ENCODE measurements at places on chromosomes 16 and 17. TPM values are rescaled to one million over a fixed set of nuclear protein-coding genes. Genes with fewer than 3 reads are reported as not detected.

DNA sequence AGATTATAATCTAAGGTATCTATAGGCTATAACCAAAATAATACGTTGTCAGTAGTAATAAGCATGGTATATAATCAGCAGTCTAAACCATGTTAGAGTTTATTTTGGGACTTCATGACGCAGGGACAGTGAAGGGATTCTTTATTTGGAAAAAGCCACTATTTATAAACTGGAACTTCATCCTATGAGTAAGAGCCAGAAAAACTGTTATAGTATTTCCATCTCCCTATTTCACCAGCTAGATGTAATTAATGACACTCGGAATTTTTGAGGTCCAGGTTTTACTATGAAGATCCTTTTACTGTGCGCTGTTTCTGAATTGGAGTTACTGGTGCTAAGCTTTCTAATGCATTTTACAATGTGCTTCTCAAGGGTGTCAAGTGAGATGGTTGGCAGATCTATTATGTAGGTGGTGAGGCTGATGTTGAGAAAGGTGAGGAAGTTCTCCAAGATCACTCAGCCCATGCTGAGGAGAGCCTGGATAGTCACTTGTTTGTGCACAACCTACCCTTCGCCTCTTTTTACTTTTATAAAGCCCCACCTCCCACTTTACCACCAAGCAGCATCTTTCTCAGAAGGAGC lies 149.3 kb downstream of the MSI2 start:
- DNase-seq: no peak

DNA sequence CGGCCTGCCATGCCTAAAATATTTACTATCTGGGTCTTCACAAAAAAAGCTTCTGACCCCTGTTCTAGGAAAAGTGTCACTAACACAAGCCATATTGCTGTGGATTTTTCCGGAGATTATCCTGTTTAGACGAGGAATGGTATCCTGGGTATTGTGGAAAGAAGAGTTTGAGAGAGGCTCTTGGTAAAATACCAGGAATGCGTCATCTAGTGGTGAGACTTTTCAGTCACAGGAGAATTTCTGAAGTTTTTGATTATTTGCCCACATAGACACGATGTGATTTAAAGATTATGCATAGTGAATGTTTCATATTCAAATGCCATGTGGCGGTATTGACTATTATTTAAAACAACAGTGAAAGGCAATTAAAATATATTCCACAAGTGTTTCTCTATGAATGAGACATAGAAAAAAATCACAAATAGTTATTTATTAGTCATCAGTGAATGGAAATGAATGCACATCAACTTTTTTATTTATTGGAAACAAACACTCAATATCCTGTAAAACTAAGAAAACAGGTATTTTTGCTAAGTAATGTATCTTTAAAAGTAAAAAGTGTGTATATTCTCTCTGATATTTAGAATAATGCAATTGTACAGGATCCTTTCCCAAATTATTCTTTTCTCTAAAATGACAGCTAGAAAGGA lies 7.8 kb downstream of the KRT28 start:
- peak; percentile 4 for DNase-seq

DNA sequence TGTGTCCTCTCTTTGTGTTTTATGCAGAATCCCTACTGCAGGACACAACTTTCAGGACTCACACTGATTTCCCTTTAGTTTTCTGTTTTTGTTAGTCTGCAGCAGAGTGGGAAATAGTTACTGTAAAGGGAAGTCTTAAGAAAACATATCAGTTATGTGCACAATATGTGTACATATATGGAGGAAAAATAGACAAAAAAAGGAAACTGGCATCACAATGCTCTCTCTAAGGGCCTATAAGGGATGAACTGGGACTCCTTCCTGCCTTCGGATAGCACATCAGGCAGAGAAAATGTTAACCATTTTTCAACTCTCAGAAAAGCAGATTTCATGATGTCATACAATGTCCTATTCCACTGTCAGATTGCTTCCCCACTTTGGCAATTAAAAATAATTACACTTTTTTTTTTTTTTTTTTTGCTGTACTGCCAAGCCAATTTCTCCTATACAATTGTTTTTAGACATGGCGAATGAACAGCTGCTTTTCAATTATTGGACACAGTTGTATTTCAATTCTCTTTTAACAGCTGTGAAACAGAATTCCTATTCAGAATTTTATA lies 112.5 kb upstream of the KCNJ16 start:
- no peak for DNase-seq

DNA sequence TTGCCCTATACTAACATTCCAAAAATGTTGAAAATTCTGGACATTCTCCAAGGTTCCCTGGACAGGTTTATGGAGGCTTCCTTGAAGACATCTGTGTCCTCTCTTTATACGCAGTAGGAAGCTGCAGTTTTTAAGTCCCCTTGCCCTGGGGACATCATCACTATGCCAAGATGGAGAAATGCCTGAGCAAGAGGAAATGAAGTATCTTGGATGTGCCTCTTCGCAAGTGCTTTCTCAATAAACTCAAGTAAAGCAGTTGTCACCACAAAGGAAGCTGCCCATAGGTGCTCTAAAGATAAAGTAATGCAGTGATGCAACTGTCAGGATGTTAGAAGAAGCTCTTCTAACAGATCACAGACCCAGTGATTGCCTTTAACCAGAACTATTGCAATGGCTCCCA lies 71.0 kb downstream of the CDYL2 start:
- no peak for DNase-seq

DNA sequence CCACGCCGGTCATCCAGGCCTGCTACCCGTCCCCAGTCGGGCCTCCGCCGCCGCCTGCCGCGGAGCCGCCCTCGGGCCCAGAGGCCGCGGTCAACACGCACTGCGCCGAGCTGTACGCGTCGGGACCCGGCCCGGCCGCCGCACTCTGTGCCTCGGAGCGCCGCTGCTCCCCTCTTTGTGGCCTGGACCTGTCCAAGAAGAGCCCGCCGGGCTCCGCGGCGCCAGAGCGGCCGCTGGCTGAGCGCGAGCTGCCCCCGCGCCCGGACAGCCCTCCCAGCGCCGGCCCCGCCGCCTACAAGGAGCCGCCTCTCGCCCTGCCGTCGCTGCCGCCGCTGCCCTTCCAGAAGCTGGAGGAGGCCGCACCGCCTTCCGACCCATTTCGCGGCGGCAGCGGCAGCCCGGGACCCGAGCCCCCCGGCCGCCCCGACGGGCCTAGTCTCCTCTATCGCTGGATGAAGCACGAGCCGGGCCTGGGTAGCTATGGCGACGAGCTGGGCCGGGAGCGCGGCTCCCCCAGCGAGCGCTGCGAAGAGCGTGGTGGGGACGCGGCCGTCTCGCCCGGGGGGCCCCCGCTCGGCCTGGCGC lies 2.4 kb downstream of the HIC1 start:
- no peak for DNase-seq

- no peak for DNase-seq
Observed at GRCh38 chr16:50402298-50402895, 33.6 kb upstream of the BRD7 start.

- DNase-seq: no peak
Observed at GRCh38 chr17:66301367-66301863, 998 bp upstream of the PRKCA start.

DNA sequence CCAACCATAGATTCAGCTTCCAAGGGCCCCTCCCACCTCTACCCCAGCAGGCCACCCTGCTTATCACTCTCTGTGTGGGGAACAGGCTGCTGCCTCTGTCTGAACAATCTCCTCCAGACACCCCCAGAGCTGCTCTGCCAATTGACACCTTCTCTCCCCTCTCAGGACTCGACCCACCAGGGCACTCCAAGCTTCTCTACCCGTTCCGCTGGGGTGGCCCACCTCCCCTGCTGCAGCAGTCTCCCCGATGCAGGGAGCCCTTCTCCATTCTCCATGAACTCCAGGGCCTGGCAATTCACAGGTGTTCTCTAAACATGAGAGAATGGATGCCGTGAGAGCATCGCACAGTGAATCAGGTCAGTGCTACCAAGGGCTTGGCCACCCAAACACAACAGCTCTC lies 28.3 kb upstream of the FAAP100 start:
- DNase-seq: no peak

DNA sequence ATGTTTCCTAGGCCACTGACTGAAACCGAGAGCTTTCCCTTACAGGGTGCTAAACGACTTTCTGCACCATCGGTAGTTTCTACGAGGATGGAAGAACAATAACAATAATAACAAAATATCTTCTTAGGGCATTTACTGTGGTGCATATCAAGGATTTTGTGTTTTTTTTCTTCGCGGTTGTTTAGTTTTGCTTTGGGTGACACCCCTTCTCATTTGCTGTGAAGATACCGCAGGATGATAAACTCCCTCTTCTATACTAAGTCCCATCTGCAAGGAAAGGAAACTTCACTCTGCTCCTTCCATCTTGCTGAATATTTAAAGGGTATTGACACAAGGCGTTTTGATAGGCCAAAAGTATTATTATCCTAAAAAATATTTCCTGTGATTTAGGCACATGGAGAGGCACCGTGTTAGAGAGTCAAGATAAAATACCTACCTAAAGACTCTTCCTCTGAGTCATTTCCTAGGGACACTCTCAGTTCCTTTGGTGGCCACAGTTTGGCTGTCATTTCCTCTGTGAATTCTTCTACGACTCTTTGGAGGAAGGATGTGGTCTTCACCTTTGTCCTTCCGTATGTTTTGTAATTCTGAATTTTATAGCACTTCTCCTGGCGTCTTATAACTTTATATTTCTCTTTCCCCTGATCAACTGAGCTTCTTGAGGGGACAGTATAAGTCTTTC lies 318.8 kb downstream of the CDH13 start:
- no peak for DNase-seq

DNA sequence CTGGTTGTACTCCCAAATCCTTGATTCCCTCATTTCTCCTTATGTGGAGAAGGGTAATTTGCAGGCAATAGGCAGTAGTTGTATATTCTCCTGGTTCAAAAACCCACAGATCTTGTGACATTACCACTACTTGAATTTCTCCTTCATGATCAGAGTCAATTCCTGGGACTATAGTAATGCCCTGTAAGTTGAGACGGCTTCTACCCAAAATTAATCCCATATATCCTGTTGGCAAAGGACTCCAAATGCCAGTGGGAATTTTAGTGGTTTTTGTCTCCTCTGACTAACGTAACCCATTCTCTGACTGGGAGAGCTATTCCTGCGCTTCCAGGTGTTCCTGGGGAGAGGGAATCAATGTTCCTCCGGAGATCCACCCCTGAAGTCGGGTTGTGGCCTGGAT lies 11.6 kb upstream of the ZNF689 start:
- no peak for DNase-seq

GRCh38 chr16:1825864-1826690 lies 548 bp downstream of the HAGH start:
- no peak for DNase-seq

GRCh38 chr17:74742153-74742515 lies 5.1 kb downstream of the RAB37 start:
- DNase-seq: no peak

- DNase-seq: no peak
Observed at GRCh38 chr17:47763913-47764582, 31.0 kb downstream of the TBX21 start.

- no peak for DNase-seq
Observed at GRCh38 chr17:5047446-5047845, 12.2 kb upstream of the SLC52A1 start.

DNA sequence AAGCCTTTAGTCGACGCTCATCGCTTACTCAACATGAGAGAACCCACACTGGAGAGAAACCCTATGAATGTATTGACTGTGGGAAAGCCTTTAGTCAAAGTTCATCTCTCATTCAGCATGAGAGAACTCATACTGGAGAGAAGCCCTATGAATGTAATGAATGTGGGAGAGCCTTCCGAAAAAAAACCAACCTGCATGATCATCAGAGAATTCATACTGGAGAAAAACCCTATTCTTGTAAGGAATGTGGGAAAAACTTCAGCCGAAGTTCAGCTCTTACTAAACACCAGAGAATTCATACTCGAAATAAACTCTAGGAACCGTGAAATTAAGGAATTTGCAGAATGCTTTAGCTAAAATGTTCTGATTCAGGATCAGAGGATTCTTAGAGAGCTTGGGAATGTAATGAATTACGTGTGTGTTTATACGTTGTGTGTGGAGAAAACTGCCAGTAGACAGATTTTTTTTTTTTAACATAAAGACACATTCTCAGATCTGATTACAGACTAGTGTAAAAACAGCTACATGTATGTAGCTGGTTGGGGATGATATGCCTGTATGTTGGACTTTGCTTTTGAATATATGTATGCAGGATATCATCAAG lies 25.4 kb downstream of the ZFP90 start:
- DNase-seq: no peak

DNA sequence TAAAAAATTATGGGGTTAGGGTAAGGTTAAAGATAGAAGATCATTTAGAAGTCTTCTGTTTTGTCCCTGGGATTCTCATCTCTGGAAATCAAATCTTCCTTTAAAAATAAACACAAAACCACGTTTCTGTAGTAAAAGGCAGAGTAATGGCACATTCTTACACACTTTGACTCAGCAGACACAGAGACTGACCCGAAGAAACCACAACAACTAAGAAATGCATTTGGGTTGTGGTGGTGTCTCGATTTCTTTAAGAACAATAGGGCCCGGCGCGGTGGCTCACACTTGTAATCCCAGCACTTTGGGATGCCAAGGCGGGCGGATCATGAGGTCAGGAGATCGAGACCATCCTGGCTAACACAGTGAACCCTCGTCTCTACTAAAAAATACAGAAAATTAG lies 54.9 kb upstream of the MYH10 start:
- DNase-seq: no peak

DNA sequence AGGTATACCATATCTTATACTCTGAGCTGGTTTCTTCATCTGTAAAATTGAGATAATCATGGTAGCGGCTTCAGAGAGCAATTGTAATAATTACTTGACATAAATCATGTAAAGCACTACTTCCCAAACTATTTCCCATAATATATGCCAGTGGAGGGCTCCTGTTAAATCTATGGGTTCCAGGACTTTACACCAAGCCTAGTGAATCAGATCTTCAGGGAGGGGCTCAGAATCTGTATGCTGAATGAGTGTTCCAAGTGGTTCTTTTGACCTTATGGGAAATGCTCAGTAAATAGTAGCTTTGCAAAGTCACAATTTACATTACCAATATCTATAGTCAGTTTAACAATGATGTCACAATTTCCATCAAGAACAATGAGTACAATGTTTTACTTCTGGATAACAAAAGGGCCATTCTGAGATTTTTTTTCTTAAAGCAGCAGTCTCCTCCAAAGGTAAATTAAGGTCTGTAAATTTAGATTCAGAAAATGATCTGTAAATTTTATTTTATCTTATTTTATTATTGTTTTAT lies 50.9 kb upstream of the NLK start:
- DNase-seq: no peak

Gene MT1E
- total RNA-seq: 170 TPM

Gene SYT17
- total RNA-seq: 5.4 TPM

Gene PAQR4
- 51.8 TPM for total RNA-seq

Gene KRTAP1-1
- not detected for total RNA-seq

Gene CHST6
- total RNA-seq: 0.05 TPM

Gene MT1A
- total RNA-seq: 52.1 TPM

Gene CES3
- not detected for total RNA-seq

Gene NPIPA8
- 0.18 TPM for total RNA-seq

Gene ABI3
- not detected for total RNA-seq

Gene CD79B
- not detected for total RNA-seq

Gene CIITA
- total RNA-seq: 0.41 TPM

Measured in Panc1 (cell line).